ENCODE measurements at places on chromosomes 4 and X. TPM values are rescaled to one million over a fixed set of nuclear protein-coding genes. Genes with fewer than 3 reads are reported as not detected.

- DNase-seq = no peak
These were observed 7.9 kb downstream of the LEF1 start for GRCh38 chr4:108160741-108161352.

DNA sequence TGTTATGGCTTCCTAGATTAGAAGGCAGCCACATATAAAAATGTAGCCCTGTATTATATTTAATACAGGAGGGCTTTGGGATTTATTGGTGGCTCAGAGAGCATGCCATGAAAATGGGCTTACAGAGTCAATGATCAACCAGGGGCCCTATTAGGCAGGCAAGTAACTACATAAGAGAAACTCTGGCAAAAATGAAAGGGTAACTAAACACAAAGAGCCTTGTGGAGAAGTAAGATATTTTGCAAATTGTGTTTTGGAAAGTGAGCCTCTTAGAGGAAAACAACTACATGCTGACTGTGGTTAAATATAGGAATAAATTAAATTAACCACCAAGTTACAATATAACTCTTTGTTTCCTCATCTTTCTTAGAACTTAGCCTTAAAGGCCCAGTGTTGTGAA is 5.5 kb downstream of the SAT1 start:
- no peak for DNase-seq

- no peak for DNase-seq
These were observed 137.8 kb downstream of the CEP135 start for GRCh38 chr4:56086561-56086960.

GRCh38 chrX:12237131-12237530 is 98.9 kb downstream of the FRMPD4 start:
- peak; percentile 20 for DNase-seq

ZDHHC15 gene
- polyA plus RNA-seq = not detected

- DNase-seq = no peak
These were observed 20.3 kb upstream of the ASMTL start for GRCh38 chrX:1472975-1473374.

NEXMIF gene
- polyA plus RNA-seq = not detected

LRAT gene
- 0.02 TPM for polyA plus RNA-seq

GRCh38 chrX:80139564-80139963 is 125.0 kb downstream of the TBX22 start:
- no peak for DNase-seq

DNA sequence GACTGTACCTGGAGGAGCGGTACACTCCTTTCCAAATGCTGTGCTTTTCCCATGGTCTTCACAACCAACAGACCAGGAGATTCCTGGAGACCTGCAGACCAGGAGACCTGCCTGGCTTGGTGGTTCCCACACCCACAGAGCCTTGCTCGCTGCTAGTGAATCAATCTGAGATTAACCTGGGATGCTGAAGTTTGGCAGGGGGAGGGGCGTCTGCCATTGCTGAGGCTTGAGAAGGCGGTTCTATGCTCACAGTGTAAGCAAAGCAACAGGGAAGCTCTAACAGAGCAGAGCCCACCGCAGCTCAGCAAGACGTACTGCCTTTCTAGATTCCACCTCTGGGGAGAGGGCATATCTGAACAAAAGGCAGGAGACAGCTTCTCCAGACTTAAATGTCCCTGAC is 34.5 kb upstream of the FAAH2 start:
- DNase-seq = no peak

GRCh38 chrX:45437186-45437585 is 236.5 kb upstream of the DIPK2B start:
- DNase-seq = no peak

NFXL1 gene
- polyA plus RNA-seq = 5.4 TPM

PABPC5 gene
- polyA plus RNA-seq = not detected

DNA sequence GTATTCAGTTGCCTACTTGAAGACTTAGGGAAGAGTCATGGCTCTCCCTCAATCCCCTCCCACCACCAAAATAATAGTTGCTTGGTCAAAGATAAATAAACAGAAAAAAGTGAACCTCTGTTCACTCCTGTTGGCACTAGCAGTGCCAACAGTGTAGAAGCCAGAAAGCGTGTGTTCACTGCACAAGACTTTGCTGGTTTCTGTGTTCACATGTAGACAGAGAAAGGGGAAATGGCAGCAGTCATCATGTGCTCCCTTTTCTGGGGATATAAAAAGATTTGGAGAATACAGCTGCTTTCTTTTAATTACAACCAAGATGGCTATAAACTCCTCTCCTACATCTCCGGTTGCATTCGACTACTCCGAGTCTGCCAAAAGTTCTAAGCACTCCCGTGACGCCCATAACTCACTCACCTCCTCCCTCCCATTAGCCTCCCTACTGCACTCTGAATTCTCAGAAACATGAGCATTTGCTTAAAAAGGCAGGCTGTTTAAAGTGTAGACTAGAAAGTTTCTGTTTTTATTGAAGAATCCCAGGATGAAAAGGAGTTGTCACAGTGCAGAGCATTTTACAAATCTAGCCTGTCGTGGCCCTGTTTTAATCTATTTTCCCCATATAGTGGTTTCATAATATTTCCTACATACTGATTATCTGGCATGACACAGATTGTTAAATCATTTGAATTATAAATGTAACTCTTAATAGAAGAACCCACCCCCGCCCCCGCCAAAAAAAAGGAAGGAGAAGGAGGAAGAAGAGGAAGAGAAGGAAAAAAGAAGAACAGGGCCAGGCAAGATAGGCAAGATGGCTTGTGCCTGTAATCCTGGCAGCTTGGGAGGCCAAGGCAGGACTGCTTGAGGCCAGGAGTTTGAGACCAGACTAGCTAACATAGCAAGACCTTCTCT is 16.7 kb downstream of the LGI2 start:
- no peak for DNase-seq

ASB12 gene
- not detected for polyA plus RNA-seq

ANOS1 gene
- polyA plus RNA-seq = 1.5 TPM

DNA sequence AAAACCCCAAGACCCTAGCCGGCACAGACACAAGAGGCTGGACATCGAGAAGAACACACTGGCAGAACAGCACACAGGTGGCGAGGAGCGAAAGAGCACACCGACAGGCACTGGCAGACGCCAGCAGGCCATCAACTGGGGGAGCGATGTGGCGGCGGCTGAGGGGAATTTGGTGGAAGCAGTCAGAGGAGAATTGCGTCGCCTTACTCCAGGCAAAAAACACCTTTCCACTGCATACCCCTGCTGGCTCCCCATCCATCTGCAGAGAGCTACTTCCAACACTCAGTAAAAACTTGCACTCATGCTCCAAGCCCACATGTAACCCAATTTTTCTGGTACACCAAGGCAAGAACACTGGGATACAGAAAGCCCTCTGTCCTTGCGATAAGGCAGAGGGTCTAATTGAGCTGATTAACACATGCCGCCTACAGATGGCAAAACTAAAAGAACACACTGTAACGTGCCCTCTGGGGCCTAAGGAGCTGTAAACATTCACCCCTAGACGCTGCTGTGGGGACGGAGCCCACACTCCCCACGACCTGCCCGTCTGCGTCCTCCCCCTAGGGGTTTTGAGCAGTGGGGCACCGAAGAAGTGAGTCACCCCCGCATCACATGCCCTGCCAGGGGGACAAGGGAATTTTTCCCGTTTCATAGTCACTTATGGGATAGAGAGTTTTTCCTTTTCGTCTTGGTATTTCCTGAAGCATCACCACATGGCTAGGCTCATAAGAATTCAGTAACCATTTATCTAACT is 262.3 kb downstream of the KCTD8 start:
- DNase-seq = no peak

GRCh38 chr4:2395038-2395437 is 23.4 kb downstream of the ZFYVE28 start:
- no peak for DNase-seq

DNA sequence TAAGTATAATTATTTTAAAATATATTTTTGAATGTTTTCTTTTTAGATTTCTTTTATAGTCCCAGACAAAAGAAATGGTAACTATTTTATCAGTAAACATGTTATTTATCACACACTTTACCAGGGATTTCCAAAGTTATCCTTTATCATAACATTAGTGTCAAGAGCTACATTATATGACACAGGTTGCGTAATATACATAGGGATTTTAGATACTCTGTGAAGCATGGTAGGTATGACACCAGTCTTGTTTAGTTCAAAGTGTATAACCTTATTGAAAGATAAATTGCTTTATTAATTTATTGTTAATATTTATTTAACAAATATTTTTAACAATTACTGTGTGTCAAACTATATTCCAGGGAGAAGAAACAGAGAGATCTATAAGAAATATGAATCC is 163.3 kb upstream of the PABPC4L start:
- no peak for DNase-seq

DNA sequence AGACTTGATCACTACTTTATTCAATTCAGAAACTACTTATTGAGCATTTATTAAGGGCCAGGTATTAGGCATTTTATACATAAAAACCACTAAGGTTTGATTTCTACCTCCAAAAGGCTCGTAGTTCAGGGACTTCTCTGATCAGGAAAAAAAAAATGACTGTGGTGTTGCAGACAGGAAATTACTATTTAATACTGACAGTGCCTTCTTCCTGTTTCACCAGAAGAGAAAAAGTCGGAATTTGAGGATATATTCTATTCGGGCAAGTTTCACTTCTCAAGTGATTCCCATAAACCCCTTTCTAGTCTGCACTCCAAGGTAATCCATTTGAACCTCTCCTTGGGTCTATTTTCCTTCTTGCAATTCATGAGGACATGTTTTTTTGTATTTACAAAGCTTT is 15.3 kb upstream of the TASL start:
- no peak for DNase-seq

CLIC2 gene
- polyA plus RNA-seq = 0.03 TPM

GRCh38 chr4:106291678-106292077 is 24.3 kb downstream of the TBCK start:
- DNase-seq = no peak

LDB2 gene
- not detected for polyA plus RNA-seq

GRCh38 chrX:155112171-155112570 is 40.9 kb downstream of the BRCC3 start:
- DNase-seq = peak; percentile 45

USP27X gene
- polyA plus RNA-seq = 2.4 TPM

TRAM1L1 gene
- polyA plus RNA-seq = 0.74 TPM

- DNase-seq = no peak
These were observed 106.5 kb downstream of the NYX start for GRCh38 chrX:41553688-41554087.

- DNase-seq = no peak
These were observed 45.8 kb downstream of the MGST2 start for GRCh38 chr4:139711461-139711860.

- no peak for DNase-seq
These were observed 1067.7 kb downstream of the C4orf33 start for GRCh38 chr4:130163701-130164100.

PRDM5 gene
- 2.1 TPM for polyA plus RNA-seq

DNA sequence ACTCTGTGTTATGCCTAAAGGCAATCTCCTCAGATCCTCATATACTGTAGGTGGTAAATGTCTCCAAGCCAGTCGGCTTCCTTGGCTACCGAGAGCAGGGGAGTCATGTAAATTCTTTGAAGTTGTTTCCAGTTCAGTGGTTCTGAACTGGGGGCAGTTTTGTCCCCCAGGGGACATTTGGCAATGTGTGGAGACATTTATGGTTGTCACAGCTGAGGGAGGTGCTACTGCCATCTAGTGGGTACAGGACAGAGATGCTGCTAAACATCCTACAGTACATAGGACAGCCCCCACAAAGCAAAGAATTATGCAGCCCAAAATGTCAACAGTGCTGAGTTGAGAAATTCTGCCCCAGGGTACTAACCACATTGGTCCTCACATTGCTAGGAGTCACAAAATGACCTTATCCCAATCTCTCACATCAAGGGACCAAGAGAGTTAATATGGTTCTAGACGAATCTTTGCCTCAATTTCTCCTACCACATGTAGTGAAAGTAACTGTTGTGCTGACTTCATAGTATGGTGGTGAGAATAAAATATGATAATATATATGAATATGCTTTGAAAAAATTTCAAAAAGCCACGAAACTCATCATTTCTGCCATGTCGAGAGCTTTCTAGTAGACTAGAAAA is 104.4 kb upstream of the ARHGAP24 start:
- DNase-seq = peak; percentile 7

EDA gene
- polyA plus RNA-seq = 0.63 TPM

Data from foreskin keratinocyte (primary cell).